ENCODE measurements at places on chromosomes 7 and 10.

- DNase-seq: no peak
Measured at GRCh38 chr7:44400033-44400511, 74.7 kb upstream of the CAMK2B start.

DNA sequence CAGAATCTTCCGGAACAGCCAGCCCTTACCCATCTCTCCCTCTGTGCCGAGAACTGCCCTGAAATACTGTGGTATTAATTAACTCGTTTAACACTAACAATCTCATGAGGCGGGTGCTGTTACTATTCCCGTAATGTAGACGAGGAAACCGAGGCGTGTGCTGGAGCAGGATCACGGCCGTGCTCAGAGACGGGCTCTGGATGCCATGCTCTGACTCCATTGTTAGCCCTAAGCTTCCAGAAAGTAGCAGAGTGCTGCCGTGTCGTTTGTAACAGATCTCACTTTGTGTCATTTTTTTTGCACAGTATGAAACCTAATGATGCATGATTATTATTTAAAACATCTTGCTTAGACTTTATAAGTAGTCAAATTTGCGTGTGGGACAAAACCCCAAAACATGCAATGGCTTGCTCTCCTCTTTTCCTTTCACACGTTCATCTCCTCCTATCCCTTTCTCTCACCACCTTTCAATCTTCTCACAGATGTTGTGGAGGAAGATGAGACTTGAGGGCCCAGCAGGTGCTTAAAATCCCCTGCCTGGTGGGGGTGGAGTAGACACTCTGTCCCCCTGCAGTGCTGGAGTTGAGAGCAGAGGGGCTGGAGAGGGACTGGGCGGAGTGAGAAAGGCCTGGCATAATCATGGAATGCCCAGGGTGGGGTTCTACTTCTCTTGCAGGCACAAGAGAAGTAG lies 482 bp upstream of the ACTR3C start:
- DNase-seq: no peak

GRCh38 chr7:125197731-125198393 lies 268.2 kb upstream of the POT1 start:
- no peak for DNase-seq

GRCh38 chr10:132588301-132589013 lies 50.9 kb downstream of the INPP5A start:
- DNase-seq: no peak

GRCh38 chr10:77282163-77282562 lies 355.4 kb downstream of the KCNMA1 start:
- no peak for DNase-seq

Data from fibroblast of skin of left biceps (primary cell).